Activated CD8-positive, alpha-beta memory T cell treated with anti-CD3 and anti-CD28 coated beads, Interleukin-2, amount 50 U/mL, for 4 hours (primary cell): ENCODE measurements at places on chromosomes 6 and 20.

DNA sequence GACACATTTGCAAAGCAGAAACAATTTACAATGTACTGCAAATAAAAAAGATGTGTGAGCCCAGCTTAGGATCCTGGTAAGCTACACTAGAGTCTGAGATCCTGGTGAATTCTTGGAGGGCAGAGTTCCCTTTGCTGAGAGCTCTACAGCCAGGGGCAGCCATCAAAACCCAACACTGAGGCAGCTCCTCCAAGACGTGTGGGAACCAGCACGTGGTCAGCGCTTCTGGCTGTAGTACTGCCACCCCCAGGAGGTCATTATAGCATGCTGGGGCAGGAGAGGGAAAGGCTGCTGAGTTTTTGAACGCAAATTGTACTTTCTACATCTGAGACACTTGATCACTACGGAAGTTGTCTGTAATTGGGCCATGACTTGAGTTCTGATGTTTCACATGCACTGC is 131.5 kb downstream of the INSM1 start:
- no peak for DNase-seq

DNA sequence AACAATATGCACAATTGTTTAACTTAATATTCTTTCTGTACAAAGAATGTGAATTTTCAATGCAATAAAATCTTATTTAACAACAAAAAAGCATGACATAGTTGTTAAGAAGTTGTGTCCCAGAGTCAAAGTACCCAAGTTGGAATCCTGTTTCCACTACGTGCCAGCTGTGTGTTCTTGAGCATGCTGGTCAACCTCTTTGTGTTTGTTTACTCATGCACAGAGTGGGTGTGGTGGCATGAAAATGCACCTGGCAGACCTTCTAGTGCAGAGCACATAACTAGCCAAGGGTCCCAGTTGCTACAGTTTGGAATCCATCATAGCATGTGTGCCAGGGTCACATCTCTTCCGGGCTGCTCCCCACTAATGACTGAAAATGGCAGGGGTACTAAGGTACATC is 24.7 kb upstream of the MOCS1 start:
- DNase-seq = no peak

GRCh38 chr20:59994697-59995122 is 36.5 kb downstream of the CDH26 start:
- DNase-seq = no peak

- DNase-seq = no peak
Measured at GRCh38 chr20:19257865-19258264, 45.4 kb downstream of the SLC24A3 start.

DNA sequence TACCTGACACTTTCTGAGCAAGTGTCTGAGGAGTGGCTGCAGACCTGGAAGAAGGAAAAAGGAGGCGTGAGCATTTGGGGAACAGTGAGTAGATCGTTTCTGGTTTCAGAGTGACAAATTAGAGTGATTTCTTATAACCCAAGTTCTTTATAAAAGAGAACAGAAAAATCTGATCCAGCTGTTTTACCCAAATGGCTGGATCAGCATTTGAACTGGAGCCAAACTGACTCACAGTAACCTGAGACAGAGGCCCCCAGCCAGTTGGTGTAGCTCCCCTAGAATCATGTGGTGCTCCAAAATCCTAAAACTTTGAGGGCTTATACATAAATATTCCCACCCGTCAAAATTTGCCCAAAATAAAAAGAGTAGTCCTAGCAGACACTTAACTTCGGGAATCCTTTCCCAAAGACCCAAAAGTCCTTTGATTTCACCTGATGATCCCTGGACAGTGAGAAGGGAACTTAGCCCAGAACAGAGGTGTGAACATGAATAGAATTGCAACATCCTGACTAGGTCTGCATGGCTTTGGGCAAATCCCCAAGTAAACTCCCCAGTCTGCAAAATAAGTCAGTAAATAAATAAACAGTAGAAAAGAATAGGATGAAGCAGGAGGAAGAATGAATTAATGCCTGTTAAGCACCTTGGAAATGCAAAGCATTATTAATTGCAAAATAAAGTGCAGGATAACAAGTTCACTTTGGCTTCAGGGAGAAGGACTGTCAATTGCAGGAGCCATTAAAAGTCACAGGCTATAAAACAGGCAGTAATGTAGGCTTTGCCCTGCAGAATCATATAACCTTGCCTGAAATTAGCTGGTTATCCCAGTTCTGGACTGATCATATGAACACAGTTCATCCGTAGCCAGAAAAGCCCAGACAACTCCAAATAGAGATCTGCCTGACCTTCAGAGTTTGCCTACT is 262.0 kb upstream of the JARID2 start:
- no peak for DNase-seq

DNA sequence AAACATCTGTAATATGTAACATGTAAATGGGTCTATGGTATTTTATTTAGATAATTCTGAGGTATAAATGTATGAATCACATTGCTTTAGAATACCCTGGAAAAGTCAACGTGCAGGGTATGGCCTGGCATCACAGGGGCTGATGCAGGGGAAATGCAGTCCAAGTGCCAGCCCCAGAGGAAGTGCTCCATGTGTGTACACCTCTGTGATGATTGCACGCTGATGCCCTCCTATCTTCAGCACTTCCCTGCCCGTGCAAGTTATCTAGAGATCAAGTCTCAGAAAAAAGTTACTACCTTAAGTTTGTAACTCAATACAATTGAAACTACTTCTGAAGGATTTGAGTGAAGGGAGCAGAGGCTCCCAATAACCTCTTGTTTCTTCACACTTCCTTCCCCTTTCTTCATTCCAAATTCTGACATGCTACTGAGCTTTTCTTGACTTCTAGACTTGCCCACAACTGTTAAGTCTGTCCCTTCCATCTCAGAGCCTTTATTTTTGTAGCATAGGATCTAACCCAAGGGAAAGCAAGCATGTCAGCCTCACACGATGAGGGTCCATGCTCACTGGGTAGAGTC is 2.2 kb downstream of the SMLR1 start:
- DNase-seq = no peak

DNA sequence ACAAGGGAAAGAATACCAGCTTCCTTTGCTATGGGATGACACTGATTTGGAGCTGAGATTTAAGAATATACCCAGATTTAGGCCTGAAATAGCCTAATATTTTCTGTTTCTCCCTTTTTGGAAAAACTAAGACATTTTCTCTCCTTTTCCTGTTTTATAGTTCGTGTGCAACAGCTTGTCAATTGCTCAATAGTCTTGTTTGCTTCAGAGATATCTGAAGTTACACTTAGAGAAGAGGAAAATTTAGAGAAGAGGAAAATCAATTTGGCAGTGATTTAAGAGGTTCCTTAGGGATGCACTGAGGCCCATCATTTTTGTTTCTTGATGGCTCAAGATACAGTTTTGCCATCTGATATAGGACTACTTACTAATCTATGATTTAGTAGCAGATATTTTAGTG is 398.6 kb downstream of the RFPL4B start:
- DNase-seq = no peak

DNA sequence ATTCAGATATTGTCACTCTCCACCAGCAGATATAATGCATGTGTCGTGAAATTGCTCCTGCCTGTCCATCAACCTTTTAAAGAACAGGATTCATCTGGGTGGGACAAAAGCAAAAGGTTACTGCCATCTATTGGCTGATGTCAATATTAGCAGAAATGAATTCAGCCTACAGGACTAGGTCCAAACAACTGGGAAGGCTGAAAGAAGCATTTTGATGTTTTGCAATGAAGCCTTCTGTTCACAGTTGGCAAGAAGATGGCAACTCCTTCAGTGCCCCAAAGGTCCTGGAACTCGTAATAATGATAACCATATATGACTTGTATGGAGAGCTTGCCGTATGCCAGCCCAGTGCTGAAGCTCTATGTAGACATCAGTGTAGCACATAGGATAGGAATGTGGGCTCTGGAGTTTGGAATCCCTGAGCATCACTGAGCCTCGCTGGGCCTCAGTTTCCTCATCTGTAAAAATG is 7.5 kb downstream of the BCAS1 start:
- no peak for DNase-seq

GRCh38 chr6:156618600-156619205 is 158.5 kb upstream of the ARID1B start:
- no peak for DNase-seq

DNA sequence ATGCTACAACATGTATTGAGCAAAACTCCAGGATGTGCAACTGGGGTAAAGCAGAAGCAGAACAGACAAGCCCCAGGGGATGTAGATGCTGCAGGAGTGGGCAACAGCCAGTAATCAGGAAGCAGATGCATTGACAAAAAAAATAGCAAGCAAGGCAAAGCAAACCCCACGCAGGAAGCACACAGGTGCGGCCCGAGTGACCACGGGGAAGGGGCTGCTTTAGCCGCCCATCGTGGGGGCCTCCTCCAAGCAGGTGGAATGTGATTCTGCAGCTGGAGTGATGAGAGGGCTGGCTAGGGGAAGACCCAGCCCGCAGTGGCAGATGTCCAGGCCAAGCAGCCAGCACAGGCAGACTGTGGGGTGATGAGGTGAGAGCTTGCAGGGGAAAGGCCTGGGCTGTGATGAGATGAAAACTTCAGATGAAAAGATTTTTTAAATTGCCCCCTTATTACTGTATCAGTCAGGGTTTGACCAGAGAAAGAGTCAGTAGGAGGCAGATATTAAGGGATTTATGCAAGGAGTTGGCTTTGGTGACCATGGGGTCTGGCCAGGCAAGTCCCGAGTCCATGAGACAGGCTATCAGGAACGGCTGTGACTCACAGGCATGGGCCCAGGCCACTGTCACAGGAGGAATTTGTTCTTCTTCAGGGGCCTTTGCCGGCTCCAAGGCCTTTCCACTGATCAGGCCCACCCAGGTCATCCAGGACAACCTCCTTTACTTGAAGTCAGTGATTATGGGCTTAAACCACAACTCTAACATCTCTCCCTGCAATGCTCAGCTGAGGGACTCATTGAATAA is 207.6 kb downstream of the ANKRD60 start:
- no peak for DNase-seq

- no peak for DNase-seq
Measured at GRCh38 chr6:43947860-43948259, 177.8 kb downstream of the VEGFA start.

DNA sequence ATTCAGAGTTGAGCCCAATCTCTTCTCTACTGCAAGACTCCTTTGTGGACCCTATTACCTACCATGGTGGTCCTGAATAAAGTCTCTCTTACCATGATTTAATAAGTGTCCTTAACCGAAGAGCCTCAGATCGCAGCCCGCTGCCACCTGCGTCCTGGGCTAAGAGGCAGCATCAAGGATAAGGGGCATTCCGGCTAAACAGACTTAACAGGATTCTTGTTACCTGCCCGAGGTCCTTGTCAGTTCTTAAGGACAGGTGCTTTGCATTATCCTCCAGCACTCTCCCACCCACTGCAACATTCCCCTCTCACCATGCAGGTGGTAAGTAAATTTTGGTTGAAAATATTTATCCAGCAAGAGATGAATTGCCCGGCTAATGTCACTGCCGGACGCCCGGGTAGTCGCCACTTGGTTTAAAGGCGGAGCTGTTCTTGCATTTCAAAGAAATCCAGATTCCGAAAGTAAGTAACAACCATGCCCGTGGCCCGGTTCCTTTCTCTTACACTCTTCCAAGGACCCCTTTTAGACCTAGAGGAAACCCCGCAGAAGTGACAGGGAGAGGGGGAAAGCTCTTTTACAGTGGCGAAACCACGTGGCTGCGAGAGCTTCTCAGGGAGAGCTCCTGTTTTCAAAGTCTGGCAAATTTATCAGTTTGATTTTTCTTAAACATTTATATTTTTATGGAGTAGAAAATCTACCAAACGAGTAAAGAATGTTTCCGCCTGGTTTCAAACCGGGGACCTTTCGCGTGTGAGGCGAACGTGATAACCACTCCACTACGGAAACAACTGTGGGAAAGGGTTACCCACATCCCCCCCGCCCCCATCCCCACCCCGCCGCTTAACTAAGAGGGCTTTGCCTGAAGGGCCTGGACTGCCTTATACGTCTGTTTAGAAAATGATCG is 41.9 kb upstream of the PRSS16 start:
- DNase-seq = no peak

- DNase-seq = no peak
Measured at GRCh38 chr6:106090001-106090400, 3.9 kb downstream of the PRDM1 start.

DNA sequence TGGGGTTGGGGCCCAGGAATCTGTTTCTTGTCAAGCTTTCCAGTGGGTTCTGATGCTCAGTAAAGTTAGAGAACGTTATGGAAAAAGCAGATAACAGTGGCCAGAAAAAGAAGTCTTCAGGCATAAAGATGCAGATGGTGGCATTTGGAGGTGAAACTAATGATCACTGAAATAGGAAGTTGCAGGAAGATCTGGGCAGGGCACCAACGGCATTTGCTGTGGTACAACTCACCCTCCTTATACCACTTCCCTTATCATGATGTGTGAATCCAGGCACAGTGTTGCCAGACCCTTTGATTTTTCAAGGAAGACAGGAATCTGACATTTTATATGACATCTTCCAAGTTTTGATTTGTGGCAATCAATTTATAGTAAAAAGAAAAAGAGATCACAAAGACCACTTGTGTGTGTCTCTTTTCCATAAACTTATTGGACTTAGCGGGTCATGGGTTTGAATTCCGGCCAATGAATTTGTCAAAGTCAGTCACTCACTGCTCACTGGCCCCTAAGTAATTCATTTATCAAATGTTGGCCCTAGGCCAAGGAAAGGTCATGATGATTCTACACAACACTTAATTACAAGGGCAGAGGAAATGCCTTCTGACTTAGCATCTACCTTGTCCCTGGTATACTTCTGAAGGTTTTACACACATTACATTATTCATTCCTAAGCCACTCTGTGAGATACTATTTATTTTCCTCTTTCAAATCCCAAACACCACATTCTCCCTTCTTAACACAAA is 37.6 kb downstream of the LAMP5 start:
- DNase-seq = no peak

GRCh38 chr6:12185081-12185673 is 105.0 kb upstream of the EDN1 start:
- DNase-seq = no peak

- DNase-seq = no peak
Measured at GRCh38 chr6:85361643-85362014, 88.3 kb upstream of the NT5E start.

- no peak for DNase-seq
Measured at GRCh38 chr6:62904687-62905086, 306.6 kb upstream of the FKBP1C start.

DNA sequence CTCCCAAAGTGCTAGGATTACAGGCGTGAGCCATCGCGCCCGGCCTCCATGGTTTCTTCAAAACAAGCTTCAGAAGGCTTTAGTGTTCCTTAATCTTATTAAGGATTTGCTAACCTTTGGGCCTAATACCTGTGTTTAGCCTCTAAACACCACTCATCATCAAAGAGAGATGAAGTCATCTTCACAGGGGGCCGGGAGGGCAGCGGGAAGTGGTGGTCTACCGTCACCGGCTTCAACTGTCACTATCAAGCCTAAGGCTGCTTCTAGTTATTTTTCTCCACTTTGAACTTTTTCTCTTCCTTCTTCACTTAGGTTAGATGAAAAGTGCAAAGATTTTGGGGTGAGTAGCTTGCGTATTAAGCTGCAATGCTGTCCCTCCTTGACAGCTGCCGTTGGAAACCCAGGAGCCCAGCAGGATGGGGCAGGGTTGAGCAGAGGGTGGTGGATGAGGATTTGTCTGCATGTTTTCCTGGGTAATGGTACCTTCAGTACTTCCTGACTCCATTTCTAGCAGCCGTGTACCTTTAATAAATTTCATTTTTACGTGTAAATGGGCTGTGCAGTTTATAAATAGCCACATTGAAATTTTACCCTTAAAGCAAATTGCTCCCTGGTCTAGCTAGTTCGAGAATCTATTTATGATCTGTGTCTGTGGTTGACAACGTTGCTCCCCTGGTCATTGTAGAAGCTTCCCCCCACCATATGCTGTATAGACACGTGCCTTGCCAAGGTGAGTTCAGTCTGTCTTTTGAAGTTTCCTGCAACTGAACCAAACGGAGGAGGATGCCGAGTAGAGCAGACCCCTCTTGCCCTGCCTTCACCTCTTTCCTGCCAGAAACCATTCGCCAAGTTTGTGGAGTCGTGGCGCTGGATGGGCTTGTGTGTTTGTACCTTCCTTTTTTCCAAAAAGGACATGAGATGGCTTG is 64.8 kb downstream of the SYNJ2 start:
- no peak for DNase-seq
